Activated CD4-positive, alpha-beta T cell treated with anti-CD3 and anti-CD28 coated beads, Interleukin-2, amount 50 U/mL, for 24 hours (primary cell): ENCODE measurements at places on chromosomes 5 and 9.

- DNase-seq = no peak
These were observed 9.2 kb upstream of the PHYHD1 start for GRCh38 chr9:128911529-128912035.

- DNase-seq = no peak
These were observed 174.2 kb downstream of the OXCT1 start for GRCh38 chr5:41695920-41696582.

GRCh38 chr9:129023036-129023907, 4.9 kb downstream of the SH3GLB2 start:
- DNase-seq = no peak

- DNase-seq = no peak
These were observed 8.3 kb downstream of the ATG10 start for GRCh38 chr5:81980160-81980559.

GRCh38 chr9:124273427-124274160, 15.8 kb downstream of the NEK6 start:
- DNase-seq = no peak

GRCh38 chr5:149442563-149443182, 63.6 kb upstream of the IL17B start:
- DNase-seq = peak; percentile 51

- no peak for DNase-seq
These were observed 204.2 kb downstream of the SLC12A2 start for GRCh38 chr5:128287740-128288139.

DNA sequence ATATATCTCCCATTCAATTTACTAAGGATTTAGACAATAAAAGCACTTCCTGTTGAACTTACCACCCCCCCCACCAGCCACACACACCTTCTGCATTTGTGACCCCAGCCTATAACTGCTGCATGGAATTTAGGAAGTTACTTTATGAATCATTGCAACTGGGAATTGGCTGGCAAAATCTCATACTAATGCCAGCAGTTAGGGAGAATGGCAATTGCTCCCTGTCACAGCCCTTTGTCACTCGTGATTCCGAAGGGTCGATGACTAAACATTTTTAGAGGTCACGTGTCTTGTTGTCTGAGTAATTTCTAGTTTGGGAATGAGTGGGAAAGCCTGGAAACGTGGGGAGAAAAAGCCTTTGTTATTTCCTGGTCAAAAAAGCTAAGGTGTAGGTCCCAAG, 46.6 kb upstream of the PCA3 start:
- no peak for DNase-seq

DNA sequence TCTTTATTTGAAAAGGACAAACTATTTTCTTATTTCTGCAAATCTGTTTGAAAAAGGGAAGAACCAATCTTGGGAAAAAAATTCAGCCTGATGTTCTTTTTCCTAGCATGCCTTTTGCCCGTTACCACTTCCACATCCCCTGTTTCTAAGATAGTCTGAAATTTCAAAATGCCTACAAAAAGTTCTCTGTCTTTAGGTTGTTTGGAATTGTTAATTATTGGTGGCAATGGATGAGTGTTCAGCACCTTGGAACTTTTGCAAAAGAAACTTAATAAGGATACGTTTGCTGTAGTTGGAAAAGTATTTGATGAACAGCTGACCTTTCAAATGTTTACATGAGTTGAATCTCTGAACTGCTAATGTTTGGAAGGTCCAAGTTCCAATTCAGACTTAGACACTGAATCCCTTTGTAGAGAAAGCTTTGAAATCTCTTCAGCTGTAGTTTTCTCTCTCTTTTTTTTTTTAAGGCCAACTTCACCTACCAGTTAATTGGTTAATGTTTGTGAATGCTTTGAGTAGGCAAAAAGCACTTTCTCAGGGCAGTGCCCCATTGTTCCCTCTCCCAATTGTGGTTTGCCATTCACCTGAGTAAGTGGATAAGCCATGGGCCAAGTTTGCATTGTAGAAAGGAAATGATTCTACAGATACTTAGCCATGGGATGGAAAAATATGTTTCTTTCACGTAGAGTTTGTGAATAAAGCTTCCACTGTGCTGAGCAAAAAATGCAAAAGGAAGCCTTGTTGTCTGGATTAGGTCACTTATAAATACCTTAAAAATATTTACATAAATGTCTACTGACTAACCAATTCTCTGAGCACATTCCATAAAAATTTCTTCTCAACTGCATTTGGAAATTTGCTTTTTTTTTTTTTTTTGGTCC, 156.4 kb upstream of the ELL2 start:
- no peak for DNase-seq

DNA sequence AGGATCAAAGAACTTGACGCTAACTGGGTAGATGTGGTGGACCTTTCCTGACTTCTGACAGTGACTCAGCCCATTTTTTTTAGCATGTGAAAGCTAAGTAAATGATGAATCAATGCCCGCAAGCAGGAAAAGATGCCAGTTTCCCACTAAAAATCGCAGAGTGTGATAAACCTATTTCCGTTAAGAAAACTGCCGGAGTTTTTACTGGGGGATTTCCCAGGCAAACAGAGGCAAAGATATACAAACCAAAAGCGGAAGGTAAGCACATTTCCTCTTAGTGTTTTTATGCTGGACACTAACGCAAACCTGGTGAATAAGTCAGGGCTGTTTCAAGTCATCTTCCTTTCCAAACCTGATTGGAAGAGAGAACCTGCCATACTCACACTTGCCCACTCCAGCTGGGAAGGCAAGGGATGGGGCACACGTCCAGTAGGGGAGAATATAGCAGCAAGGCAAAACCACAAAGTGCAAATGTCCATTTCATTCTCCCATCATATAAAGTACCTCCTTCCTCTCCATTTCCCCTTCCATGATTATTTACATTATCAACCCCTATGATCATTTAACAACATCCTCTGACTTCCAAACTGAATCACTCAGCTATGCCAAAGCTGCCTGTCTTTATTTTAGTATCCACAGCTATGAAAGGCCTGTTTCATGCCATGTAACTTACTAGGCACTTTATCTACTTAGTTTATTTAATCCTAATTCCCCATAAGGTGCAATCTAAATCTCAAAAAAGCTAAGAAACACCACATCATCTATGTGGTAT, 349.7 kb upstream of the RFX3 start:
- no peak for DNase-seq

DNA sequence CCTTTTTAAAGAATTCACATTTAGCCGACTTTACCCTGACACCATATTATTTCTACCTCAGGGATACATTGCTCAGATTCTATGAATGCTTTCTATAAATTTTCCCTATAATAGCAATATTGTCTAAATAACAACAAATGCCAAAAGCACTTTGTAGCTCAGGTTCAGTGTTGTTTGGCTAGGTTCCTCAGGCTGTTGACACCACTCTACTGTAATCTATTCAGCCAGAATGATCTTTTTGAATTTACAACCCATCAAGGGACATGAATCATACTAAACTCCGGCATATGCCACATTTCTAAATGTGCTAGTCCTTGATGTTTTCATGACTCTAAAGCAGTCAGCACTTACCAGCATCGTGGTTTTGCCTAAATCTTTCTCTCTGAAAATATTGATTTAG, 641.5 kb upstream of the CDH10 start:
- no peak for DNase-seq

- DNase-seq = no peak
These were observed 2.8 kb downstream of the CCL21 start for GRCh38 chr9:34707130-34707529.

DNA sequence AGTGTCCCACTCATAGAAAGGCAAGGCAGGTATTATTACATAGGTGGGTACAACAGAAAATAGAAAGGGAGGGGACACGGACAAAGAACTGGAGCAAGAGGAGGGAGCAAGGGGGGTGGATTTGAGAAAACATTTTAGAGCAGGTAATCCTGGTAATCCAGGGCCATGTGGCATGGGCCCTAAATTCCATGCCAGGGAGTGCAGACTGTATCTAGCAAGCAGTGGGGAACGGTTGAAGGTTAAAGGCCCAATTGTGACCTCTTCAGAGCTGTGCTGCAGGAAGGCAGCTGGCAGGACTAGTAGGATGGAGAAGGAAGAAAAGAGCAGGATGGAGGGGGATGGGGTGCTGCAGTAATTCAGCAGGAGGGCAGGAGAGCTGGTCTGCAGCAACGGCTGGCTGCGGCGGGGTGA, 75.2 kb downstream of the PDE6A start:
- DNase-seq = no peak

GRCh38 chr5:126927429-126927828, 102.9 kb downstream of the MARCHF3 start:
- DNase-seq = no peak

- no peak for DNase-seq
These were observed 264.0 kb upstream of the MEF2C start for GRCh38 chr5:89147031-89147430.

DNA sequence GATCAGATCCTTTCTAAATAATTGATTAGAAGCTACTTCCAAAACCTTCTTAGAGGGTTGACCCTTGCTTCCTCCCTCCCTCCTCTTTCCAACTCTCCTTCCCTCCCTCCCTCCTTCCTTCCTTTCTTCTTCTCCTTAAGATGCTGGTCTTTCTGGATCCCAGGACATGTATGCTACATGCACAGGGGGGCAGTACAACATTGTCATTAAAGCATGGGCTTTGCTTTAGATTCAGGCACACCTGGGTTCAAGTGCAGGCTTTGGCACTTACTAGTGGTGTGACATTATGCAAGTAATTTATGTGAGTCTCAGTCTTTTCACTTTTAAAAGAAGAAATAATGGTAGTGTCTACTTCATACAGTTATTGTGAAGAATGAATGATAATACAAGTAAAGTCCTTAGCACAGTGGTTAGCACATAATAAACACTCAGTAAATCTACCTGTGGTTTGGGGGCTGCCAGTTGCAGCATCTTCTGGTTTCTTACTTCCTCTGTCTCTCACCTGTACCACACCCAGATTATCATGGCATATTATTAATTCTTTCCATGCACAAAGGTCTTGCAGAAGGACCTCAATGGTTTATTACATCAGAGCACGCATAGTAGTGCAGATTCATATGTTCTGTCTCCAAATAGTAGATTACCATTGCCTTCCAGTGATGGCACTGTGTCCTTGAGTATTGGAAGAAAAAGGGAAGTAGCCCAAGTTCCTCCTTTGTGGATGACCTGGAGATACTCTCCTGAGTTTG, 154.1 kb downstream of the ARHGAP26 start:
- DNase-seq = no peak

DNA sequence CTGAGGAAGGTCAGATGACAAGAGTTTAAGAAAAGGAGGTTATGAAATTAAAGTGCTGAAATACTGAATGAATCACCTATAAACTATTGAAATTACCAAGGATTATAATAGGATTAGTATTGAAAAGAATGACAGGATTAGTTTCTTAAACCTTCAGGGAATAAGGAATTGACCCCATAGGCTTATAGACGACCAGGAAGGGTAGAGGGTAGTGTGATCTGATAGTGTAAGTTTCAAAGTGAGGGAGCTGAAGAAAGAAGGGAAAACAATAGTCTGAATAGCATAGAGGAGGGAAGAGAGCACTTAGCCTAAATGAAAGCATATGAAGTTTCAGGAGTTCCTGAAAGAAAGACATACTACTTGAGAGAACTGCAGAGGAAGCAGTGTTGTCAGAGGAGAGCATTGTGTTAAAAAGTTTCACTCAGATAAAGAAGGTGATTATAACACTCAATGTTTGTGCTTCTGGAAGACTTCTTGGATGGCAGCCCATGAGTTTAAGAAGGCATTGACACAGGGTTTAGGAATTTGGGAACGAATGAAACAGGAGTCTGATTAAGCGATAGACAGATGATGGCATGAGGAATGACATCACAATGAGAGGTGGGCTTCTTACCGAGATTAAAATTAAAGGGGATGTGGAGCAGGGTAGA, 557.9 kb upstream of the GRAMD2B start:
- no peak for DNase-seq

GRCh38 chr9:38747941-38748340, 28.0 kb upstream of the FAM240B start:
- no peak for DNase-seq

- no peak for DNase-seq
These were observed 67.5 kb downstream of the ZCCHC7 start for GRCh38 chr9:37187713-37188439.

- no peak for DNase-seq
These were observed 43.6 kb downstream of the SLC6A3 start for GRCh38 chr5:1401536-1402138.

DNA sequence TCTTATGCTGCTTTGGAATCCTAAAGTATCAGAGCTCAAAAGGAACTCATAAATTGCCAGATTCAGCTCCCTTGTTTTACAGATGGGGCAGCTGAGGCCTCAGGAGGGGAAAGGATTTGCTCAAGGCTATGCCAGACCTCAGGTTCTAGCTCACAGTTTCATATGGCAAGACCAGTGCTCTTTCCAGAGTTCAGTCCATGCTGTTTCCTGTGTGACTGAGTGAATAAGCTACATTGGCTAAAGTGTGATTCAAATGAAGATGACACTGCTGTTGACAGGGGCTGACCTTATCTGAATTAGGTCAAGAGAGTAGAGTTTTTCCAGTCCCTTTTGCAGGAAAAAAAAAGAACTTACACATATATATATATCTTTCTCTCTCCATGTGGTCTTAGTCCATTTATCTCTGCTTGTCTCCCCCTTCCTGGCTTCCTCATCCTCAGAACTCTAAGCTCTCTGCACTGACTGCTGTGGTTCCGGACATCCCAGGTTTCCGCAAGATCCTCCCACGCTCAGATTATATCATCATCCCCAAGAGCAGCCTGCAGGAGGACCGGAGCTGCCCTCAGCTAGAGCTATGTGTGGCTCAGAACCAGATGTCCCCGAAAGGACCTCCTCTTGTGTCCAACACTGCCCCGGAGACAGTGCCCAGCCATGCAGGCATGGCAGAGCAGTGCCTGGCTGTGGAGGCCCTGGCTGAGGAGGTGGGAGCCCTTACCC, 9.3 kb downstream of the HMGXB3 start:
- no peak for DNase-seq

GRCh38 chr5:116953251-116953930, 378.8 kb upstream of the SEMA6A start:
- DNase-seq = no peak

DNA sequence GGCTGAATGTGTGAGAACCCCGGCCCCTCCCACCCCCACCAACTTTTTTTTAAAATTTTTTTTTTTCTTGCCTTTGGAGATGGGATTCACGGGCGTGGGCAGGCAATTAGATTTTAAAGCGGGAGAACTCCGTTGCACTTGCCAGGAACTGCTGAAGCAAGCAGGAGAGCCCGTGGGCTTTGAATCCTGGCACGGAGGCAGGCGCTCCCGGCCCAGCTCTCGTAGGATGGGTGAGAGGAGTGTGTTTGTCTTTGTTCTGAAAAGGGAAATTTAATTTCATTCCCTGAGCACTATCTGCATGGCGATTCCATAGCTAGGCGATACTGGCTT, 54.3 kb upstream of the BOD1 start:
- no peak for DNase-seq
